ENCODE measurements at places on chromosomes 13 and 19.

DNA sequence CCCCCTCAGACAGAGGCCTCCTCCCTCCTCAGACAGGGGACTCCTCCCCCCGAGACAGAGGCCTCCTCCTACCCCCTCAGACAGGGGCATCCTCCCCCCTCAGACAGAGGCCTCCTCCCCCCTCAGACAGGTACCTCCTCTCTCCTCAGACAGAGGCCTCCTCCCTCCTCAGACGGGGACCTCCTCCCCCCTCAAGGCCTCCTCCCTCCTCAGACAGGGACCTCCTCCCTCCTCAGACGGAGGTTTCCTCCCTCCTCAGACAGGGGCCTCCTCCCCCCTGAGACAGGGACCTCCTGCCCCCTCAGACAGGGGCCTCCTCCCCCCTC lies 13.9 kb downstream of the C3 start:
- DNase-seq = no peak

DNA sequence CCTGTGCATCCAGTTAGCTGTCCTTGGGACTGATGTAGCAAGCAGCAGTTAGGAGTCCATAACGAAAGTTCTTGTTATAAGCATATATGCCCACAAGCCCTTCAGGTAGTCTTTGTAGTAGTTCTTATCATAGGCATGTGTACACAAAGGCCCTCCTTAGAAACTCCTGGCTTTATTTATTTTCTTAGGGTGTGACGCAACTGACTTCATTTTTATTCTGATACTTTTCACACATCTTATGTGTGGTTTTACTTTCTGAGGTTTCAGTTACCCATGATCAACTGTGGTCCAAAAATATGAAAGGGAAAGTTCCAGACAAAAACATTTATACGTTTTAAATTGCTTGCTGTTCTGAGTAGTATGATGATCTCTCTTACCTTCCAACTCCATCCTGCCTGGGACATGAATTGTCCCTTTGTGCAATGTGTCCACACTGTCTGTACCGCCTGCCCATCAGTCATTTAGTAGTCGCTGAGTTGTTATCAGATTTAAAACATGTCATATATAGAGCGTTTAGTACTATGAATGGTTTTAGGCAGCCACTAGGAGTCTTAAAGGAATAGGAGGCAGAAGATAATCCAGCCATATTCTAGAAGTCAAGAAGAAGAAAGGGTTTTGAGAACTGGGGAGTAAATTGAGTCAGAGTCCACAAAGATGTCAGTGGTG lies 19.4 kb downstream of the GPC5 start:
- no peak for DNase-seq

GRCh38 chr13:107200491-107200890 lies 632.6 kb upstream of the ARGLU1 start:
- no peak for DNase-seq

DNA sequence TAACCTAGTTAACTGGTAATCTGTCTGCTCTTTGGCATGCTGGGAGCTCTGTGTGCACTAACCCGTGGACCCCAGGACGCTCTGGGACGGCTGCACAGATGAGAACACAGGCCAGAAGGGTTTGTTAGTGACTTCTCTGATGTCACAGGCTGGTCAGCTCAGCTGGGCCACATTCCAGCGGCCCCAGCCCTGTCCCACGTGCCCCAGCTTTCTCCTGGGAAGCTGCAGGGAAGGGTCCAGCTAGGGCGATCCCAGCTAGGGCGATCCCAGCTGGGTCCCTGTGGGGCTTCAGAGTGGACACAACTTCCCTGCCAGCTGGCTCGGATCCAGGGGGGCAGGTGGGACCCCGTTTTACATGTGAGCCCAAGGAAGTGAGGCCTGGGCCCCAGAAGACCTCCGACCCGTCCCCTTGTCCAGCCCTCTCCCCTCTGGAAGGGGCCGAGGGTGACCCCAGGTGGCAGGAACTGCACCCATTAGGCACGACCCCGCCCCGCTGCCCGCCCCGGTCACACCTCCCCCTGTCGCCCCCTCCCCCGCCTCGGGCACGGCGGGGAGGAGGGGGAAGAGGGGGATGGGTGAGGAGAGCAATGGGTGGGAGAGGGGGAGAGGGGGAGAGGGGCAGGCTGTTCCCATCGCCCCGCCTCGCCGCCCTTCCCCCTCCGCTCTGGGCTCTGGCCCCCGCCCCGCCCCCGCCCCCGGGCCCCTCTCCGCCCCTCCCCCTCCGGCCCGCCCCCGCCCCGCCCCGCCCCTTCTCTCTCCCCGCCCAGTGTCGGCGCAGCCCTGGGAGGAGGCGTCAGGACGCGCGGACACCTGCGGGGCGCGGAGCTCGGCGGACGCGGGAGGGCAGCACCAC lies 75.2 kb upstream of the MCF2L start:
- peak; percentile 75 for DNase-seq

- DNase-seq = no peak
Observed at GRCh38 chr19:54209058-54209810, 8.6 kb downstream of the RPS9 start.

DNA sequence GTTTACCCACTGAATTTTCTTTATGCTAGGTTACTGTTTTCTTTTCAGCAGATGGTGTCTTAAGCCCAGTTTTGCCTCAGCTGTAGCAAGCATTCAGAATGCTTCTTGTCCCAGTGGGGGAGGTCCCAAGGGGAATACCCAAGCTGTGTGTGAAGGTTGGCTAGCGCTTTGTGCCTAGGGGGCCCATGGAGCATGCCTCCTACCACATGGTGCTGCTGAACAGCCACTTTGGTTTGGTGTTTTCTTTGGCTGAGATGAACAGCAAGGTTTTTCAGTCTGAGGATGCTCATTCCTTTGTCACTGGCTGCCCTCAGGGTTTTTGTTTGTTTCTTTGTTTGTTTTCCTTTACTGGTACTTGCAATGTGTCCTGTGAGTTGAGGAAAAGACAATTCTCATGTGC lies 99.0 kb downstream of the PCDH20 start:
- DNase-seq = no peak

- DNase-seq = no peak
Observed at GRCh38 chr13:22862478-22862877, 318.3 kb upstream of the SGCG start.

DNA sequence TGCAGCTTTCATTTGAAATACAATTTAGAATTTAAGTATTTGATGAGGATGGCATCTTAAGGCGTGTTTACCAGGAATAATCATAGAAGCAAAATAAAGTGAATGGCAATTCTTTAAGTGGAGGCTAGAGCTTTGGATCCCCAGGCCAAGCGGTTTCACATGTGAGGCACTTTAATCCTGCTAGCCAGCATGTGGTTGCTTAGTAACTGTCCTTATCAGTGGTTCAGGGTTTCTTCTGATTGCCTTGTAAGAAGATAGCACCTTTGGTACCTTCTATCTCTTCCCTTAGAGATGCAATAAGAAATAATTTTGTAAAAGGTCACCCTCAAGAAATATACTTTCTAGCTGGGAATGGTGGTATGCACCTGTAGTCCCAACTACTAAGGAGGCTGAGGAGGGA lies 38.9 kb upstream of the SERP2 start:
- no peak for DNase-seq

- no peak for DNase-seq
Observed at GRCh38 chr13:112845511-112846144, 123.4 kb upstream of the MCF2L start.

DNA sequence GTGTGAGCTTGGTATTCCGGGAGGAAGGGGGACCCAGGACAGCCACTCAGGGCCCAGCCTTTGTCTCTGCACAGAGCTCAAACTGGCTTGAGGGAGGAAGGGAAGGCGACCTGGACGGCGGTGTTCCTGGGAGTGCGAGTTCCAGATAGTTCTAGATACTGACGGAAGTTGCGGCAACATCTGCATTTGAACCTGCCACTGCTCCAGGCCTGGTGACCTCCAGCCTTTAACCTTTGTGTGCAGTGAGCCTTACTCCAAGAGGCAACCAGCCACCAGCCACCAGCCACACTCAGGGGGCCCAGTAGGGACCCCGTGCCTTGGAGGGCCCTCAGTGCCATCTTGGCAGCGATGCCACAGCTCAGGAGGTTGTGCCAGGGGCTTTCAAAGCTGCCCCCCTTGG lies 15.5 kb upstream of the ZBTB7A start:
- no peak for DNase-seq

DNA sequence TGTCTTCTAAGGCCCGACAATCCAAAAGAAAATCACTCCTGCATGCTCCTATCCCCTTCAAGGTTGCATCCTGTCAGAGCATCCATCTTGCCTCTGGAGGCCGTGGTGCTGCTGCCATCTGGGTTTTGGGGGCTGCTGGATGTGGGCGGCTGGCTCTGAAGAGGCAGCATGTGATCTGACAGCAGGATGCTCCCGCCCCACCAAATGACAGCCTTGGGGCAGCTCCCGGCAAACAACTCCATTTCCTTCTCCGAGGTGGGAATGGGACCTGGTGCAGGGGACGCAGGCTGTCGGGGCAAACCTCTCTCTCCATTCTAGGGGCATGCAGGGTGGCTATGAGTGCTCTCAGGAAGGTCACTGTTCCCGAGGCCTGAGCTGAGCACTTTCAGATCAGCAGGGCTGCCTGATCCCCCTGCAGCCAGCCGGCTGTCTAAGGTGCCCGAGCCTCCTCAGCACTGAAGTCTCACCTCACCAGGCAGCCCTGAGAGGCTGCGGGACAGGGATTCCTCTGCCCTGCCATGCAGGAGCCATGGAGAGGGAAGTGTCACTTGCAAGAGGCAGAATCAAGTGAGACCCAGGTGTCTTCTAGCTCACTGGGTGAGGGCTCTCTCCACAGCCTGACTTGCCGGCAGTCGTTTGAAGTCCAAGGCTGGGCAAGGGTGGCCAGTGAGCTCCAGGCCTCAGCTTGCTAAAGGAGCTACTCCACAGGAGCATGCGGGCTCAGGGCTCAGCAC lies 28.8 kb downstream of the TSSK6 start:
- no peak for DNase-seq

DNA sequence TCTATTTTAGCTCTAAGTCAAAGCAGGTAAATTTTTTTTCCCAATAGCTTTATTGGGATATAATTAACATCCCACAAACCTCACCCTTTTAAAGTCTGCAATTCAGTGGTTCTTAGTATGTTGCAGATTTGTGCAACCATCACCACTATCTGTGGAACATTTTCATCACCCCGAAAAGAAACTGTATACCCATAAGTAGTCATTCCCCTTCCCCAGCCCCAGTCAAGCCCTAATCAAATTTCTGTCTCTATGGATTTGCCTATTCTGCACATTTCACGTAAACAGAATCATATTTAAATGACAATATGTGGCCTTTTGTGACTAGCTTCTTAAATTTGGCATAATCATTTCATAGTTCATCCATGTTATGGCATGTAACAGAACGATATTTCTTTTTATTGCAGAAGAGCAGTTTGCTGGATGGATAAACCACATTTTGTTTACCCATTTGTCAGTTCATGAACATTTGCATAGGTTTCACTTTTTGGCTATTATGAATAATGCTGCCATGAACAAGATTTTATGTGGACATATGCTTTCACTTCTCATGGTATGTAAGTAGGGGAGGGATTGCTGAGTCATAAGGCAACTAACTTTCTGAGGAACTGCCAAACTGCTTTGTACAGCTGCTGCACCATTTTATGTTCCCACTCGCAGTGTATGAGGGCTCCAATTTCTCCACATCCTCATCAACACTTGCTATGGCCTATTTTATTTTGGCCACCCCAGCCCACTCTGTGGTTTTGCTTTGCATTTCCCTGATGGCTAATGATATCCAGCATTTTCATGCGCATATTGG lies 10.9 kb downstream of the SLC46A3 start:
- DNase-seq = no peak

DNA sequence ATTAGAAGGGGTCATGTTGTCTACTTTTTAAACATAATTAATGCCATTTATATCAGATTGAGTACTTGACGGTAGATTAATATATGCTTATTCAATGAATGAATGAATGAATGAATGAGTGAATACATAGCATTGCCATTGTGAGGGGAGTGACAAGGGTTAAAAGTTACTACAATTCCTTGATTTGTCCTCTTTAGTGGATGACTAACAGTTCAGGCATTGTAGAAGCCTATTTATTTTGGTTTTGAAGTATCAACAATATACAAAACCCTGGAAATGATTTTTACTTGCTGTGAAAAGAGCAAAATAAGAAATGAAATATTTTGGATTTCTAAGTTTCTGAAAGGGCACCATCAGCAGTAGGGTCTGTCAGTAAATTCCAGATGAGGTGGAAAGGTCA lies 122.7 kb downstream of the CYSLTR2 start:
- DNase-seq = no peak

- DNase-seq = no peak
Observed at GRCh38 chr13:59280297-59280696, 883.4 kb downstream of the DIAPH3 start.

GRCh38 chr19:2949939-2950285 lies 5.1 kb upstream of the ZNF77 start:
- no peak for DNase-seq

DNA sequence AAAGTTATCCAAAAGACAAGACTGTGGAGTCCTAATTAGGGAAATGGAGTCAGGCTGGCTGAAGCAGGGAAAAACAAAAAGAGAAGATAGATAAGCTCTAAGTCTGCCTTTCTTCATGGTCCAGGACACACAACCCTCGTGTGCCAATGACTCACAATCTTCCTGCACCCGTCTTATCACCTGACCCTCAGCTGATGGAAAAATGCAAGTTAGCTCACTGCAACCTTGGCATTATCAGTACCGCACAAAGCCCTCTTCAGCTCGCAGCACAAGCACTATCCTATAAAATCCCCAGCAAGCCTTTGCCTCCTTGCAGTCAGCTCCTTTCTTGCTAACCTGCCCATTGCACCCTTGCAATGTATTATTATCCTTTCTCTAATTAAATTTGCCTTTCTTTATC lies 4.3 kb downstream of the OR7A5 start:
- DNase-seq = no peak
